ENCODE measurements at places on chromosomes 7 and 10. TPM values are rescaled to one million over a fixed set of nuclear protein-coding genes. Genes with fewer than 3 reads are reported as not detected.

The PTPRN2 gene
- 0.11 TPM for total RNA-seq

The AP1S1 gene
- total RNA-seq: 412 TPM

The CYP2C18 gene
- total RNA-seq: not detected

The FAM237B gene
- not detected for total RNA-seq

The TBRG4 gene
- 120 TPM for total RNA-seq

The CDK13 gene
- total RNA-seq: 44.0 TPM

The SCART1 gene
- total RNA-seq: 1.0 TPM

Data from LHCN-M2 (cell line).